ENCODE measurements at places on chromosomes 3 and 15.

DNA sequence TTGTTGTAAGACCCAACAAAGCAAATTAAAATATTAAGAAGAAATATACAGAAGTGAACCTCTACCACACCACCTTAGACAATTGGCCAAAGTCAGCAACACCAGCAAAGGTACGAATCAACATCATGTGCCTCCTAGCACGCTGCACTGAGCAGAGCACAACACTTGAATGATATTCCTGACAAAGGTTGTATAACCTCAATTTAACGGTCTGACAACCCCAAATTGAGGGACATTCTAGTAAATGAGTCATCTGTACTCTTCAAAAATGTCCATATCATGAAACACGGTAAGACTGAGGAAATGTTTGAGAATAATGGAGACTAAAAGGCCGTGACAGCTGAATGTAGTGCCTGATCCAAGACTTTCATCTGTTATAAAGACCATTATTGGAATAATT lies 41.3 kb upstream of the TNFSF10 start:
- DNase-seq = no peak

- no peak for DNase-seq
These were observed 73.7 kb downstream of the DNAJB8 start for GRCh38 chr3:128392818-128393544.

DNA sequence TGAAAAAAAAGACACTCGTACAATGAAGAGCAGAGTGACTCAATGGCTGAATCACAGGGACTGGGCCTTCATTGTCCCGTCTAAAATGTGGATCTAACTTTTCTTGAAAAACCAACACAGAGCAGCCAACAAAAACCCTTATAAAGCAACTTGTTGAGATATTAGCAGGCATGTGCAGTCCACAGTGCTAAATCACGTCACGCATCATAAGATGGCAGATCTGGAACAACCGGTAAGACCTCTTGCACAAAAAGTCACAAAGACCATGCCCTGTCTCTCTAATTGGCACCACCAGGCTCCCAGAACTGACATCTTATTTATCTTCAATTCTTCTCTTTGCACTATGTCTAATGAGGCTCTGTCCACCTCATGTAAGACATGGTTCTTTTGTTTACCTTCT lies 177.0 kb downstream of the MAGI1 start:
- no peak for DNase-seq

DNA sequence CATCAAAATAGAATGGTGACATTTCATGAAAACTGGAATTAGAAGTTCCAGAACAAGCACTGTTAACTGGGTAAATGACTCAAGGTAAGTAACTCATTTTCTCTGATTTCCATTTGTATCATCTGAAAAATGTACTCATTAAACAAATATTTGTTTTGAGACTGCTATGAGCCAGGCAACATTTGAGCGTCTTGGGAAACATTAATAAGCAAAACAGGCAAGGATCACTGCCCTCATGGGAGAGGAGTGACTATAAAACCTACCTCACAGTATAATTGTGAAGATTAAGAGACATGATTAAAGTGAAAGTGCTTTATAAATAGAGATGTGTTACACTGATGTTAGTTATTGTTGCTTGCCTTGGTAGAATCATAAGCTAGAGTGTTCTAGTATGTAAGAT lies 711.8 kb upstream of the UBE2E2 start:
- DNase-seq = no peak

GRCh38 chr3:23619705-23620637 lies 185.8 kb upstream of the UBE2E1 start:
- DNase-seq = no peak

- DNase-seq = no peak
These were observed 188.6 kb downstream of the CHL1 start for GRCh38 chr3:385151-385550.

All from muscle of back (tissue), 13 donors.